PC-9 (cell line): ENCODE measurements at places on chromosomes 3 and 15. TPM values are rescaled to one million over a fixed set of nuclear protein-coding genes. Genes with fewer than 3 reads are reported as not detected.
A peak's percentile ranks its signal among the peaks of the same experiment; 100 is the strongest.

Gene RAB11A
- 186 and 233 TPM in 2 replicates for total RNA-seq

- no peak overlapping the region for H3K4me3 ChIP-seq
- H3K27me3 ChIP-seq = no peaks in the 10 kb centered on the region
- H3K27ac ChIP-seq = no peak overlapping the region
- no peaks in the 10 kb centered on the region for H3K4me1 ChIP-seq
- no peak for DNase-seq
Observed at GRCh38 chr3:121443456-121443855, 102.3 kb downstream of the POLQ start.

- 0 out of 2 replicates have a peak overlapping the region, but pooled peaks have one; percentile 0 for H3K27ac ChIP-seq
- H3K4me1 ChIP-seq = peaks cover 15% of the 10 kb centered on the region; the same call in 1 of the 2 replicates
- no peaks in the 10 kb centered on the region for H3K27me3 ChIP-seq
- DNase-seq = peak; percentile 49
- no peak overlapping the region for H3K4me3 ChIP-seq
Observed at GRCh38 chr3:171874251-171874681, 31.1 kb downstream of the TMEM212 start.

Gene C2CD4B
- total RNA-seq = not detected in 2 replicates

DNA sequence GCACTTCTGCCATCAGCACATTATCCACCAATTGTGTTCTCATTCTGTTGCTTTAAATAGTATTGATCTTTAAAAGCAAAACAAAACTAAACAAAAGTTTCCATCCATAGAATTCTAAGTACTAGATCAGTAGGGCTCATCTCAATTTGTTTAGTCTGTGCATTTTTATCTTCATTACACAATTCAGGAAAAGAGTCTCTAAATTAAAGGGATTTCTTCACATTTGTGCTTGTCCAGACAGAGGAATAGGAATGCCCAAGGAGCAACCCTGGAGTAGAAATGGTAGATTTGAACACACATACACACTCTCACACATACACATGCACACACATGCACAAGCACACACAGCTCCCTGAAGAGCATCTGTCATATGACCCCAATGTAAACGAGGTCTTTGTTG is 21.4 kb downstream of the LMCD1 start:
- no peak overlapping the region for H3K4me3 ChIP-seq
- H3K4me1 ChIP-seq = no peaks in the 10 kb centered on the region
- no peak for DNase-seq

- no peak for DNase-seq
- peak overlapping the region; percentile 70 for H3K4me3 ChIP-seq
- H3K4me1 ChIP-seq = peaks cover 32% of the 10 kb centered on the region
- peak overlapping the region; percentile 62 for H3K27ac ChIP-seq
- no peaks in the 10 kb centered on the region for H3K36me3 ChIP-seq
Observed at GRCh38 chr15:38073178-38073946, 138.9 kb downstream of the TMCO5A start.

DNA sequence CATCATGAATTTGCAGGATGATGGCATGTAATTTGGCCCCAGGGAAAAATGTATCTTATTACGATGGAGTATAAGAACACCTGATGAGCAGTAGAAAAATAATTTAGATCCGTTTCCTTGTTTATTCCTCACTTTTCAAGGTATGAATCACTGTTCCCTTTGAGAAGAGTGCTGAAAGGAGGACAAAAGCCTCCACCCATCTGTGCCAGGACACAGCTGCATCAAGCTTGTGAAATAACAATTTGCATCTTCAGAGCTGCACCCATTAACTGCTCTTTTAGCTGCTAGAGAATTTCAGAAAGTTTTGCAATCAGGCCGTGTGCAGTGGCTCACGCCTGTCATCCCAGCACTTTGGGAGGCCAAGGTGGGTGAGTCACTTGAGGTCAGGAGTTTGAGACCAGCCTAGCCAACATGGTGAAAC is 9.6 kb downstream of the CLDND1 start:
- no peaks in the 10 kb centered on the region for H3K27me3 ChIP-seq
- peak; percentile 81 for DNase-seq
- H3K27ac ChIP-seq = peak overlapping the region; percentile 87
- peaks cover 50% of the 10 kb centered on the region for H3K4me1 ChIP-seq
- H3K4me3 ChIP-seq = 0 out of 2 replicates have a peak overlapping the region, but pooled peaks have one; percentile 19

Gene PARP15
- 0.07 and 0.13 TPM in 2 replicates for total RNA-seq

Gene SLC49A4
- 24.0 and 28.1 TPM in 2 replicates for total RNA-seq

DNA sequence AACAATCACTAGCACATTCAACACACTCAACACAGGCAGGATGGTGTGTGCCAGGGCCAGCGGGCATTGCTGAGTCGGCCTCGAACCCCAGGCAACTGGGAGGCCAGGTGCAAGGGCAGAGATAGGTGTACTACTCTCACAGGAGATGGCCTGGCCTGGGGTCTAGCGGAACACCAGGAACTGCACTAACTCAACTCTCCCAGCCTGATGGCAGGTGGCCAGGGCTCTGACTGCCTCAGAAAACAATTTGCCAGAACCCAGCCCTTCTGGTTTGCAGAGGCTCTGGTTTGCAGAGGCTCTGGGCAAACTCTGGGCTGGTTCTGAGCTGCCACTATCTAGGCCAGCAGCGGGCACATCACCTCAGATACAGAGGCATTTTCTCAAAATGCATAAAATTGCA is 229.2 kb upstream of the CHRNA7 start:
- H3K36me3 ChIP-seq = no peaks in the 10 kb centered on the region
- H3K4me3 ChIP-seq = no peak overlapping the region
- no peak for DNase-seq
- H3K27ac ChIP-seq = no peak overlapping the region

- no peaks in the 10 kb centered on the region for H3K27me3 ChIP-seq
- no peak overlapping the region for H3K4me3 ChIP-seq
- no peaks in the 10 kb centered on the region for H3K36me3 ChIP-seq
- H3K27ac ChIP-seq = no peak overlapping the region
- H3K4me1 ChIP-seq = no peaks in the 10 kb centered on the region
Observed at GRCh38 chr15:39756806-39757522, 25.7 kb downstream of the FSIP1 start.

GRCh38 chr3:184360929-184361531 is 375 bp downstream of the CLCN2 start:
- H3K27me3 ChIP-seq = no peaks in the 10 kb centered on the region
- no peak for DNase-seq
- H3K4me3 ChIP-seq = peak overlapping the region; percentile 85
- no peak overlapping the region for H3K27ac ChIP-seq

DNA sequence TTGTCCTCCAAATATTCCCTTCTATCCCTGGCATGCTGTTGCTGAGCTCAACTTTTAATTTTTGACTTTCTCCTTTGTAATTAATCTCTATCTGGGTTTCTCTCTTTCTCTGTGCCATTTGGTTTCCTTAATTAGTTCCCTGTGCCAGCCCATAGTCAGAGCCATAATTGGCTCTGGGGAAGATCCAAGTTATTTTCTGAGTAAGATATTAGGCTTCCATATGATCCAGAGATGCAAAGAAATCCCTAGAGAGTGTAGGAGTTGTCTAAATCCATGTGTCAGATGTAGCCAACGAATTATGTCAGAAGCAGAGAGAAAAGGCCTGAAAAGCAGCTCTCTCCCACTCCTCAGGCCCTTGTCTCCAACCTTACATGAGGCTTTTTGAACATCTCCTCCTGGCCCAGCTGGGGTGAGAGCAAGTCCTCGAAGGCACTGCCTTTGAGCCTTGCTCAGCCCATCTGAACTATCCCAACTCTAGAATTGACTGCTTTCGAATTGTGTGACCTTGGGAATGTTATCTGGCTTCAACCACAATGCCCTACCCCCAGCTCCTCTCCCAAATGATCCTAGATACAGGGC is 46.4 kb downstream of the MOBP start:
- DNase-seq = no peak
- H3K4me1 ChIP-seq = no peaks in the 10 kb centered on the region
- peaks cover 12% of the 10 kb centered on the region; the same call in 1 of the 2 replicates for H3K27me3 ChIP-seq
- H3K27ac ChIP-seq = no peak overlapping the region

Gene PARP9
- total RNA-seq = 15.0 and 21.1 TPM in 2 replicates

Gene TGFBR2
- 26.4 and 33.6 TPM in 2 replicates for total RNA-seq

DNA sequence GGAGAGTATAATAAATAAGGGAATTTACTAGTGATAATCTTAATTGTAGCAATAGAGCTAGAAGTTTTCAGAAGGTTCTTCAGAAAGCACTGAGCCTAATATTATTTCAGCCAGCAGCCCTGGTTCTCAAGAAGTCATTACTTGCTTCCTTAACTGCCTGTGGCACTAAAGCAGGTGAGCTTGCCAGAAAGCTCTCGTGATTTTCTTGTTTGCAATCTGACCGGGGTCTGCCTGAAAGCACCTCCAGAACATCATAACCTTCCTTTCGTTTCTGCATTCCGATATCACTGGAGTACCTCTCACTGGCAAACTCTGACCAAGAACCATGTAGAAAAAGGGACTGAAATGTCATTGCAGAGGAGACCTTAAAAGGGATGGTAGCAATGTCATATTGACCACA is 510.3 kb downstream of the ZIC1 start:
- no peaks in the 10 kb centered on the region for H3K27me3 ChIP-seq
- no peak overlapping the region for H3K4me3 ChIP-seq
- no peak for DNase-seq

- H3K36me3 ChIP-seq = peaks cover 4% of the 10 kb centered on the region; the same call in 1 of the 2 replicates
- no peaks in the 10 kb centered on the region for H3K4me1 ChIP-seq
- H3K4me3 ChIP-seq = no peak overlapping the region
- H3K27ac ChIP-seq = no peak overlapping the region
- no peak for DNase-seq
- H3K27me3 ChIP-seq = no peaks in the 10 kb centered on the region
Observed at GRCh38 chr15:50287324-50288116, 22.0 kb upstream of the HDC start.

GRCh38 chr3:187978433-187979011 is 175.4 kb upstream of the LPP start:
- H3K27me3 ChIP-seq = no peaks in the 10 kb centered on the region
- H3K4me1 ChIP-seq = peaks cover 53% of the 10 kb centered on the region
- H3K36me3 ChIP-seq = no peaks in the 10 kb centered on the region
- DNase-seq = peak; percentile 86
- H3K27ac ChIP-seq = peak overlapping the region; percentile 30

- H3K27ac ChIP-seq = no peak overlapping the region
- no peak overlapping the region for H3K4me3 ChIP-seq
- no peaks in the 10 kb centered on the region for H3K36me3 ChIP-seq
- no peaks in the 10 kb centered on the region for H3K27me3 ChIP-seq
- H3K4me1 ChIP-seq = no peaks in the 10 kb centered on the region
- DNase-seq = no peak
Observed at GRCh38 chr3:196418601-196419000, 13.6 kb downstream of the UBXN7 start.

DNA sequence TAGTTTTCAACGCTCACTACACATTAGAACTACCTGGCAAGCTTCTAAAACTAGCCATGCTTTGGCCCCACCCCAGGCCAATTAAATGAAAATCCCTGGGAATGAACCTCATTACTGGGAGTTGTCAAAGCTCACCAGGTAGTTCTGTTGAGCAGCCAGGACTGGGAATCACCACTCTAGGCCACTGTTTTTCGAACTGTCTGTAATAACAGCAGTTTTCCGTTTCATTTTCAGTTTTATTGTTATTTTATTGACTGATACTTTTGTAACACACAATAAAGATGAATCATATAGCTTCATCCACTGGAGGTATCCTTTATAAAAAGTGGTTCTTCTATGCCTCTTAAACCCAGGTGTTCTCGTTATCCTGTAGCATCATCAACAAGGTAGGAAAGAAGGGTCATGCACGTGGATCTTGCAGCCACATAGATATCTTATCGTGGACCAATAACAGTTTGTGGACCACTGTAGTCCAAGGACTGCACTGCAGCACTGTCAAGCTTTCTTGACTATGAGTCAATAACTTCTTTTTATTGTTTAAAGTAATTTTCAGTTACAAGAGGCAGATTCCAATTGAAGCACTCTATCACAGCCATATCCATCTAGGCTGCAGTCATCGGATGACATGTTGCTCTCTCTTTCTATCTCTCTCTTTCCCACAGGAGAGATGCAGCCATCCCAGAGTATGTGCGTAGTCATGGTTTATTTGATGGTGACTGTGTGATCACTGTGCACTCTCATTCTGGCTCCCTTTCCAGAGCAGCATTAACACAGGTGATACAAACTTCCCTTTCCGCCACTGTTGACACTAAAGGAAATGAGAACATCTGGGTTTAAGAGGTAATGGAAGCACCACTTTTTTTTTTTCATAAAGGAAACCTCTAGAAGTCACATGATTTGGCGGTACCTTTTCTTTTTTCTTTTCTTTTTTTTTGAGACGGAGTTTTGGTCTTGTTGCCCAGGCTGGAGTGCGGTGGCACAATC is 39.0 kb upstream of the BLM start:
- no peak overlapping the region for H3K27ac ChIP-seq
- H3K27me3 ChIP-seq = no peaks in the 10 kb centered on the region
- peaks cover 18% of the 10 kb centered on the region for H3K4me1 ChIP-seq
- no peak for DNase-seq
- H3K36me3 ChIP-seq = no peaks in the 10 kb centered on the region
- no peak overlapping the region for H3K4me3 ChIP-seq

Gene SLC22A14
- not detected in 2 replicates for total RNA-seq

DNA sequence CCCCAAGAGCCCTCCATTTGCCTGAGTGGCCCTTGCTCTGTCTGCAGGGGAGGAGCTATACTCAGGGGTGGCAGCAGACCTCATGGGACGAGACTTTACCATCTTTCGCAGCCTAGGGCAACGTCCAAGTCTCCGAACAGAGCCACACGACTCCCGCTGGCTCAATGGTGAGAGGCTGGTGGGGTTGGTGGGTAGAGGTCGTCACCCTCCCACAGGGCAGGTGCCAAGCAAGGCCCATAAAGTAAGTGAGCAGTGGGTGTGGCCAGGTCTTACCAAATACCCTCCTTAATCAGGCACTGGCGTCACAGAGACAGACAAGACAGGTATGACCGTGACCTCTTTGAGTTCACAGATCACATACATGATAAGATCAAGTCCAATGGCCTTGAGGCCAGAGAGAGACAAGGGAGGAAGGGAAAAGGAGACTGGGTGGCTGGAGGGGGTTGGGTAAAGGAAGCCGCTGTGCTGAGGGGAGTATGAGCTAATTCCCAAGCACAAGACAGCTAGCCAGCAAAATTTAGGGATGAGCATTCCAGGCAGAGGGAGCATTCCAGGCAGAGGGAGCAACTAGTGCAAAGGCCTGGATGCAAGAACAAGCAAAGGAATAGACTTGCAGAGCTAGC is 2.5 kb downstream of the SEMA3B start:
- H3K36me3 ChIP-seq = no peaks in the 10 kb centered on the region
- no peaks in the 10 kb centered on the region for H3K27me3 ChIP-seq
- H3K27ac ChIP-seq = no peak overlapping the region
- H3K4me3 ChIP-seq = no peak overlapping the region

- peaks cover 32% of the 10 kb centered on the region for H3K4me1 ChIP-seq
- no peaks in the 10 kb centered on the region for H3K27me3 ChIP-seq
- peak overlapping the region; percentile 55 for H3K27ac ChIP-seq
- H3K4me3 ChIP-seq = no peak overlapping the region
Observed at GRCh38 chr15:62940093-62940754, 102.3 kb upstream of the TPM1 start.

- no peaks in the 10 kb centered on the region for H3K27me3 ChIP-seq
- DNase-seq = no peak
- peaks cover 37% of the 10 kb centered on the region for H3K36me3 ChIP-seq
- no peak overlapping the region for H3K4me3 ChIP-seq
Observed at GRCh38 chr15:101647251-101647650, 4.9 kb downstream of the TM2D3 start.

GRCh38 chr3:43994657-43995546 is 246.8 kb upstream of the TOPAZ1 start:
- peak overlapping the region; percentile 70 for H3K4me3 ChIP-seq
- H3K27ac ChIP-seq = peak overlapping the region; percentile 88
- H3K4me1 ChIP-seq = peaks cover 9% of the 10 kb centered on the region
- no peaks in the 10 kb centered on the region for H3K27me3 ChIP-seq
- H3K36me3 ChIP-seq = no peaks in the 10 kb centered on the region
